NB4 (cell line): ENCODE measurements at places on chromosomes 13 and 19.

GRCh38 chr13:46207828-46208227 is 3.9 kb upstream of the LRRC63 start:
- DNase-seq: no peak

DNA sequence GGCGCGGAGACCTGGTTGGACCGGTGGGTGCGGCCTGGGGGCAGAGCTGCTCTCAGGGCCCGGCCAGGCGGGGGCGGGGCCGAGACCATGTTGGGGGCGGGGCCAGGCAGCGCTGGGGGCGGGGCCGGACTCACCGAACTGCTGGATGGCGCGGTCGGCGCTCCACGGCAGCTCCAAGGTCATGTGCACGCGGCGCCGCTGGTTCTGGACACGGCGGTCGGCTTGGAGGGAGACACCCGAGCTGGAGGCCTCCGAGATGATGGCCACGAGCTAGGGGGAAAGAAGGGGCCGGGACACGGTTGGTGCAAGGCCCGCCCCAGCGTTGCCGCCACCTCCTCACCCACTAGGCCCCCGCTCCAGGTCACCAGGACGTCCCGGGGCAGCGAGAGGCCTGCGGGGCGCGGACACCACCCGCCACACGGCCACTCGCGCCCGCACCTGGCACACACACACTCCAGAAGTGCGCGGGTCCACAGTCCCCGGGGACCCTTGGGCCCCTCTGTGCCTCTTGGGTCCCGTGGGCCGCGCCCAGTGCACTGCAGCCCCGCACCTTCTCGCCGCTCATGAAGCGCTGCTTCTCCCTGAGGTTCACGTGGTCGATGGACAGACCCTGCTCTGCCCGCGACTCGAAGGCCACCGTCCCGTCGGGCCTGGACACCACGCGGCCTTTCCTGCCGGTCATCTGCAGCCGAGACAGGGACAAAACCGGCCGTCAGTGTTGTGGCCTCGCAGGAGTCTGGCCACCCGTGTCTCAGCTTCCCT is 8.7 kb downstream of the GPX4 start:
- no peak for DNase-seq

DNA sequence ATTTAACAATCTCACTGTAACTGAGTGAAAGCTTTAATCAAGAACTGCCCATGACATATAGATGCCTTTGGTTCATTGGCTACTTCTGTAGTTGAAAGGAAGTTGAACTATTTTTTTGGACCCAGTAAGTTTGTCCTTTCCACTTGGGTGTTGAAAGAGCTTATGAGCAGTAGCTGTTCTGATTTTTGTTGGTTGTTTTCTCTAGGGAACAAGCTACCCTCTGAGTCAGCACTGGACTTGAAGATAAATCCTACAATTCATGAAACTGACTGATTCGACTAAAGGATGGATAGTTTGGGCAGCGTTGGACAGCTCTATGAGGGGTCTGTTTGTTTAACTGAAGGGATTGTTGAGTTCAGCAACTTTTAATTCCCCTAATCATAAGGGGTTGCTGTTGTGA is 101.0 kb downstream of the PAN3 start:
- peak; percentile 40 for DNase-seq

DNA sequence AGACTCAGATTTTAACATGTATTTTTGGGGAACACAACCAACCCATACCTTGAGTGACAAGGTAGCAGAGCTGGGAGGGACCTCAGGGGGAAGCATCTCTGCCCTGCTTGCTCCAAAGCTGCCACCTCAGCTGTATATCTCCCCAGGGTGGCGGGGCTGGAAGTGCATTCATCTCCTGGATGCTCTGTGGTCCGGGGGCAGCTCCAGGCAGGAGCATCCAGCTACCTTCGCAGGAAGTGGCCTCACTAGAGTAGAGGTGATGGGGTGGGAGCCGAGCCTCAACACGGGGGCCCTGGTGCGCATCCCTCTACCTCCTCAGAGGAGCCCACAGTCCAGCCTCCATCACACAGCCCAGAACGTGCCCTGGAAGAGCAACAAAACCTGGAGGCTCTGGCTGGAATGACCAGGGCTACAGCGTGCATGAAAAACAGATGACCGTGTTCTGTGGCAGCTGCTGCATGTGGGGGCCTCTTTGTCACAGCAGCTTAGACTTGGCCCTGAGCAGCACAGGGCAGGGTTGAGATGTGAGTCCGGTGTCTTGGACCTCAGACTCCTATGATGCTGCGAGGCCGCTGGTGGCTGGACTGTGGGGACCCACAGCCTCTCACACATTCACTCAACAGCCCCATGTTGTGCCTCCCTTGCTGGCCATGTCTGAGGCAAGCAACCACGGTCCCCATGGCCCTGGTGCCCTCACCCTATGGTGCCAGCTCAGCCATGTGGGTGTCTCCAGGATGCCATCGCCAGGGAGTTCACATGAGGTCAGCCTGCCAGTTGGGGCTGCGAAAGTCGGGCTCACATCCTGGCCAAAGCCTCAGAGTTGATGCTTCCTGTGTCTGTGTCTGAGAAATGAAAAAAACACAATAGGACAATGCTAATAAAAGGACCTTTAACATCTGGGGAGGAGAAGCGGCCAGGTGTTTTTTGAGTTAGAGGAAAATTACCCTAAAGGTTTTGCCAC is 17.1 kb upstream of the GAS6 start:
- DNase-seq: no peak

DNA sequence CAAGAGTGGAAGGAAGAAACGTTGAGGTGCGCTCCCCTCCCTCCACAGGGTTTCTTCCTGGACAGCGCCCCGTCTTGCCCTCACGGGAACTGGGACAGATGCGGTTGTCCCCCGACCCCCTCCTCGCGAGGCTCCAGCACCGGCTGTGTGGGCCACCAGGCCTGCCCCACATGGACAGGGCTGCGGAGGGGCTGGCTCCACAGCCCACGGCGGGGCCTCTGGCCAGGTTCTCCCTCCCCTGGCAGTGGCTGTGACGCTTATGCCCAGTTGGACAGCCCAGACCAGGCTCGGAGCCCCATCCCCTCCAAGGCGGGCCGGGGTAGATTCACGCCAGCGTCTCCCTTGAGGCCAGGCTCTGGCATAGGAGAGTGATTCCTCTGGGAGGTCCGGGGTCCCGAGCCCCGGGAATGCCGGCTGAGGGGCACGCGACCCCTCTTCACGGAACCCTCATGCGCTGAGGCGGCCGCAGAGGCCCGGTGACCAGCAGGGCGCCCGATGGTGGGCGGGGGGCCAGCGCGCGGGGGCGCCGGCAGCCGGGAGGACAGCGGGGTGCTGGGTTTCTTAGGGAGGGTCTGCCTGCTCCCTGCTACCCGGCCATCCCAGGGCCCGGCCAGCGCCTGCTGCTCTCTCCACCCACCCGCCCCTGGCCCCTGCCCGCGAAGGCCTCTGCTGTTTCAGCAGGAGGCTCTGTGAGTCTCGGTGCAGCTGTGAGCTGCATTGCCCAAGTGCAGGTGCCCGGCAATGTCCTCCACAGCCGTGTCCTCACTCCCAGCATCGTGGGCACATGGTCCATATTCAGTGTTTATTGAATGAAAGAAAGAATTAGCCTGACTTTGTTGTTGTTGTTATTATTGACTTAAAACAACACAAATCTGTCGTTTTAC is 20.3 kb upstream of the GAS6 start:
- no peak for DNase-seq

GRCh38 chr13:81726037-81726726 is 1385.3 kb upstream of the SPRY2 start:
- DNase-seq: no peak

DNA sequence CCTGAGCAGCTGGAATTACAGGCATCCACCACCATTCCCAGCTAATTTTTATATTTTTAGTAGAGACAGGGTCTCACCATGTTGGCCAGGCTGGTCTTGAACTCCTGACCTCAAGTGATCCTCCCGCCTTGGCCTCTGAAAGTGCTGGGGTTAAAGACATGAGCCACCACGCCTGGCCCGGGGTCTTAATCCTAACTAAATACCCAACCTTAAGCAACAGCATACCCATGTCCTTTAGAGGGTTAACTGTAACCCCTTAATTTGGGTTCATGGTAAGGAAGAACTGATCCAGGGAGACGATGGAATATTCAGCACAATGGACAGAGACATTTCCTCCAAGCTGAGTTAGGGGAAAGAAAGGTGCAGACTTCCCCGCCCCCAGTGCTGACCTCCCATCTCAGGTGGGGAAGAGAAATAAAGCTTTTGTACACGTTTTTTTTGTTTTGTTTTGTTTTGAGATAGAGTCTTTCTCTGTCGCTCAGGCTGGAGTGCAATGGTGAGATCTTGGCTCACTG is 8.7 kb upstream of the GALP start:
- peak; percentile 17 for DNase-seq

- no peak for DNase-seq
Observed at GRCh38 chr13:22176968-22177520, 506.2 kb downstream of the FGF9 start.

GRCh38 chr19:5424192-5424973 is 30.8 kb upstream of the ZNRF4 start:
- DNase-seq: no peak

- DNase-seq: peak; percentile 73
Observed at GRCh38 chr19:51514866-51515481, 13.4 kb upstream of the SIGLEC12 start.

DNA sequence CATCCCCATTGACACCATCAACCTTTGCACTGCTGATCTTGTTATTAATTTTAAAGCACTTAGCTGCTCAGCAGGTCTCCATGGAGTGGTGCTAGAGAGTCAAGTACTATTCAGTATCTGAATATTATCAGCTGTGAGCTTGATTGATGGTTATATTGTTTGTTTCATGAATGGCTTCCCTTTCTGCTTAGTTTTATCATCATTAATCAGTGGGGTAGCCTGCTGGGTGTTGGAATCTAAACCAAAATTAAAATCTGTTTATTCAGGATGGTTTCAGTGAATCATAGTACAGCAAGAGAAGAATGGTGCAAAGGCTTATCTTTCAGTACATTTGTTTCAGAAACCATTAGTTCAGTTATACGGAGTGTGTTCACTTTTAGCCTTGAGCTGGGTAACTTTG is 42.5 kb upstream of the SCEL start:
- DNase-seq: peak; percentile 42

GRCh38 chr13:51773515-51773914 is 30.4 kb downstream of the DHRS12 start:
- no peak for DNase-seq

GRCh38 chr13:32804673-32805230 is 211.5 kb upstream of the KL start:
- no peak for DNase-seq

DNA sequence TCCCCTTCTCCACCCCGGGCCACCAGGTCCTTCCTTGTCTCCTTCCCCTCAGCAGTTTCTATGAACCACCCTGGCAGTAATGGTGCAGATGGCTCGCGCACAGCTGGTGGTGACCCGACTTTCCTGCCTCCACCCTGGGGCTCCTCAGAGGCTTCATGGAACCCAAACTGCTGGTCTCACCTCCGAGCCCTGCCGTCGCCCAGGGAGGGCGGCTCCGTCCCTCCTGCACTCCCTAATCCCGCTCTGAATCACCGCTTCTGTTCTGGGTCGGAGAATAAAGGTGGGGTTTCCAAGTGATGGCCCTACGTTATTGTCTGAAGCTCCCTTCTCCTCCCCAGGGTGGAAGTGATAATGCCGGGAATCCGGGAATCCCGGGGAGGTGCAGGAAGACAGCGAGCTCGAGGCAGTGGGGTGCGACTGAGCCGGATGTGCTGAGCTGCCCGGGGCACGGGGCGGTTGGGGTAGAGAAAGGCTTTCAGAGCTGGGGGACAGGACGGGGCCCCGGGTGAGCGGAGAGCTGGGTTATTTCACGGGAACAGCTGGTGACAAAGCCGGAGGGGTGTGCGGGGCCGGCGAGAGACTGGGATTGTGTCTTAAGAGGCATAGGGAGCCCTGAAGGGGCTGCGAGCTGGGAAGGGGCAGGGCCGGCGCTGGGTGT is 711 bp downstream of the FUT2 start:
- no peak for DNase-seq

GRCh38 chr13:100209857-100210825 is 121.2 kb downstream of the PCCA start:
- DNase-seq: peak; percentile 19

- DNase-seq: no peak
Observed at GRCh38 chr19:35375505-35376307, 4.8 kb downstream of the GPR42 start.

DNA sequence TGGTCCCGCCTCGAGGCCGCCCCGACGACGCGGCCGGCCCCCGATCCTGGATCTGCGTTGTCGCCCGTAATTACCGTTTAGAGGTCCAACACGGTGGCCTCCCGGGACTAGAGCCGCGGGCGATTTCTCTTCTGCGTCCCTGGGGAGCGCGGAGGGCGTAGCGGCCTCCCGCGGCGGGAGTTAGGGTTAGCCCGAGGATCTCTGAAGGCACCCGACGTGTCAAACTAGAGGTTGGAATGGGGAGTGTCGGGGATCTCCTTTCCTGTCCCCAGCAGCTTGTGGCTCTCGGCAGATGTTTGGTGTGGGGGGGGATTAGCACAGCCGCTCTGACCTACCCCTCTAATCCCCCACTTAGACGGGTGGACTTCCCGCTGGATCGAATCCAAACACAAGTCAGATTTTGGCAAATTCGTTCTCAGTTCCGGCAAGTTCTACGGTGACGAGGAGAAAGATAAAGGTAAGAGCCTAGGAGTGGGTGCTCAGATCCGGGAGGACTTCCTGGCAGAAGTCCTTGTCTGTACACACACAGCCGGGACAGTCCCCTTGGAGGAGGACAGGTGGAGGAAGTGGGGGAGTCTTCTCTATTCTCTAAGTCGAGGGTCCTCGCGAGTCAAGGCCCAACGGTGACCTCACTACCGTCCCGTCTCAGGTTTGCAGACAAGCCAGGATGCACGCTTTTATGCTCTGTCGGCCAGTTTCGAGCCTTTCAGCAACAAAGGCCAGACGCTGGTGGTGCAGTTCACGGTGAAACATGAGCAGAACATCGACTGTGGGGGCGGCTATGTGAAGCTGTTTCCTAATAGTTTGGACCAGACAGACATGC is 581 bp downstream of the CALR start:
- DNase-seq: peak; percentile 67

DNA sequence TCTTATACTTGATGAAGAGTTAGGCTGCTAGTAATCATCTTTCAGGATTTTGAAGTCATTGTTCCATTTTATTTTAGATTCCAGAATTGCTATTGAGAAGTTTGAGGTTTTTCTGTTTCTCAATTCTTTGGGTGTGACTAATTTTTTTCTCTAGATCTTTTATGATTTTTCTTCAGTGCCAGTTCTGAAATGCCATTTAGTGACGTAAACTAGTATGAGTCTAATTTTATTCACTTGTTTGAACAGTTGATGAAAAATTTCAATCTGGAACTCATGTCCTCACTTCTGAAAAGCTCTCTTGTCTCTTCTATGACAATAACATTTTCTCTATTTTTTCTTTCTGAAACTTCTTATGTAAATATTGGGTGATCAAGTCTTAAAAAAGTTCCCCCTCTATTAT is 188.5 kb upstream of the HTR2A start:
- no peak for DNase-seq

DNA sequence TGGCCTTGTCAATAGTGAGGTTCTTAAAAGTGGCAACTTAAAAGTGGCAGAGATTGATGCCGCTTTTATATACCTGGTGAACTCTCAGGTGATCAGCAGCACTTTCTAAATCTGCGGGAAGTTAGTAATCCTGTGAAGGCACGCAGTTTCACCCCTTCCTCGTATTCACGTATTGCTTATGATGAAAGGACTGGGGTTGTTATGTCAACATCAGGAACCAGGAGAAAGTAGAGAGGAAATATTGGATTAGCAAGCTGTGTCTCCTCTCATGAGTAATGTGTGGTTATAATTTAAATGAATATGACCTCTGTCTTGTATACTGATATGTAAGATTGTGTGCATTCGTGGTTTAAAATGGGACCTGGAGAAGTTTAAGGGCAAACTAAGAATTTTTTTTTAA is 544.6 kb downstream of the SLITRK6 start:
- no peak for DNase-seq
